ENCODE measurements at places on chromosomes 11 and 22. TPM values are rescaled to one million over a fixed set of nuclear protein-coding genes. Genes with fewer than 3 reads are reported as not detected.
A peak's percentile ranks its signal among the peaks of the same experiment; 100 is the strongest.

Gene OR51L1
- 0.29 TPM for total RNA-seq

Gene CYTH4
- total RNA-seq: 0.67 TPM

Gene KRTAP5-11
- 0.76 TPM for total RNA-seq

Gene TRIM48
- not detected for total RNA-seq

Gene MUC5AC
- 0.26 TPM for total RNA-seq

DNA sequence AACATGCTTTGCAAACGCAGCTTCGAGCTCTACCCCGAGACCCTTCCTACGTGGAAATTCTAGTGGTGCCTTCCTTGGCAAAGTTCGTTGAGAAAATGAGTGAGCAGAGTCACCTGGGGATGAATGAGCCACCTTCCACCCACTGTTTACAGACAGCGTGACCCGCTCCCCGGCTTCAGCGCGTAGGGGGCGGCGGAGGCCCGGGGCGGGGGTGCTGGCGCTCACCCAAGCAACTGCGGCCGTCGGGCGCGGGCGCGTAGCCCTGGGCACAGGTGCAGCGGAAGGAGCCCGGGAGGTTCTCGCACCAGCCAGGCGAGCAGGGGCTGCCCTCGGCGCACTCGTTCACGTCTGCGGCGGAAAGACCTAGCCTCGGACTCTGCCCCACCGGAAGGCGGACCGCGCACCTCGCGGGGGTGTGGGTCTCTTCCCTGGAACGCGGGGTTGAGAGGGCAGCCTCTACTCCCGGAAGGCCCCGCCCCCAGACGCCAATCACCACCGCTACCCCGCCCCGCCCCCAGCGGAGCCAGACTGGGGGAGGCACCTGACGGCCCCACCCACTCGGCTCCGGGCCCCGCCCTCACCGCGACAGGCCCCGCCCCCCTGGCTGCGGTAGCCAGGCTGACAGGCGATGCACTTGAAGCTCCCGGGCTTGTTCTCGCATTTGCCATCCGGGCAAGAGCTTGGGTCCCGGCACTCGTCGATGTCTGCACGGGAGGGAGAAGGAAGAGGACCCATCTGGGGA lies 11.8 kb downstream of the LTBP3 start:
- ATAC-seq: peak; percentile 85

- ATAC-seq: no peak
Observed at GRCh38 chr11:283405-284104, 5.3 kb downstream of the NLRP6 start.

DNA sequence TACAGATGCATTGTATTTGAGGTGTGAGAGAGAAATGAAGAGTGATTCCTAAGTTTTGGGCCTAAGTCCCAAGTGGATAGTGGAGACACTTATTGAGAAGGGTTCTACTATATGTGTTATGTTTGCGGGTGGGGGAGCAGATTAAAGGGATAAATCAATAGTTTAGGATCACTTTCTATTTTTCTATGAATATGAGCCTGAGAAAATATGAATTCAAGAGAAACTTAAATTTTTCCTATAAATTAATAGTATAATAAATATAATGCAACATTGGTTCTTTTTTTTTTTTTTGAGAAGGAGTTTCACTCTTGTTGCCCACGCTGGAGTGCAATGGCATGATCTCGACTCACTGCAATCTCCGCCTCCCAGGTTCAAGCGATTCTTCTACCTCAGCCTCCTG lies 31.3 kb downstream of the AMBRA1 start:
- ATAC-seq: no peak

GRCh38 chr11:76770642-76771445 lies 12.3 kb upstream of the TSKU start:
- ATAC-seq: peak; percentile 28

DNA sequence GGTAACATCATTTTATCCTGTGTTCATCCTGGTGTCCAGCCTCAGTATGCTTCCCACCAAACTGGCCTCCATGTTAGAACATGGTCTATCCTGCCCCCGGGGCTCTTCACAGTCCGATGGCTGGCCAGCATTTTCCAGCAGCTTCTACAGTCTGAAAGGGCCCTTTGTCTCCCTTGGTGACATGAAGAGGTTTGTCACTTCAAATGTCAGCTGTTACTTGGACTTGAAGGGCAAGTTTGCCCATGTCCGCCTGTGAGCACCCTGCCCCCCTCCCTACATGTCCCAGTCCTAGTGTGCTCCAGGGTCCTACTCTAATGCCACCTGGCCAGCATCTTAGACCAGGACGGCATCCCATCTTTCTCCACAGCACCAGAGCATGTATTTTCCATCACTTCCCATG lies 24.7 kb downstream of the PATZ1 start:
- no peak for ATAC-seq

DNA sequence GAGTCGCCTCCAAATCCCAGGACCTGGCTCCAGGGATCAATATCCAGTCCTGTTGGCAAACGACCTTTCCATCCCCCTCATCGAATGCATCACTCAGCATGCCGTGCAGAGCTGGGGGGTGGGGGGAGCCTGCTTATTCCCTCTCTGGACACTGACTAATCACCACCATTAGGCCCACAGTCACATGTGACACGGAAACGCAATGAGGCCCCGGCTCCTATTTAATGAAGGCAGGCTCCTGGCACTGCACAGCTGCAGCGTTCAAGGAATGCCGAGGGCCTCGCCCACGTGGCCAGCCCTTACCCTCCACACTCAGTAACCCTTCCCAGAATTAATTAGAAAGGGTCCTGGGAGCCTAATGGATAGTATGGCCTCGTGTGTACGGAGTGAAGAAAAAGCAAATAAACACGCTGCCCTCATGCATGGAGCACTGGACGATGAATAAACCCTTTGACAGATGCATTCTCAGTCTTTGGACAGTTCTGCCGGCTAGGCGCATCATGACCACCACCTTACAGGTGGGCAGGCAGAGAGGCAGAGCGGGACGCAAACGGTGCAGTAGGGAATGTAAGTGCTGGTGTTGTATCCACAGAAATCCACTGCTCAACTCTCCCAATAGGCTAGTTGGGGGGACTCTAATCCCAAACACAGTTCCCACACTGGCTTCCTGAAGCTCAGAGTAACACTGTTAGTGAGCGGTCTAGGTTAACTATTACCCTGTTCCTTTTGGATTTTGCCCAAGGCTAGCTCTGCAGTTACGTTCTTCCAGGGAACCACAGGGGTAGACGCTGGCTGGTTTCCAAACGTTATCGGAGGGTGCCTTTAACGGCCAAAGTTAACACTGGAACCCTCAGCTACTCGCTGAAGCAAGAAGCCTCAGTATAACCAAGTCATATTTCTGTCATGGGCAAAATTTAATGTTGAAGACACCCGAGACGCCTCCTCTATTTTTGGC lies 490.1 kb downstream of the OPCML start:
- ATAC-seq: peak; percentile 92

- peak; percentile 75 for ATAC-seq
Observed at GRCh38 chr11:20363500-20364340, at the start of gene HTATIP2. TSS of gene HTATIP2 (plus strand) at chr11:20363714. CDS start at chr11:20364238, 524 bp downstream.

GRCh38 chr11:128896356-128896755 lies 5.2 kb downstream of the KCNJ5 start:
- no peak for ATAC-seq
